ENCODE measurements at places on chromosomes 7 and 10.

GRCh38 chr10:61470740-61471139, 17.6 kb upstream of the TMEM26 start:
- DNase-seq: no peak

- DNase-seq: no peak
Measured at GRCh38 chr7:104327534-104327933, 869 bp upstream of the LHFPL3 start.

DNA sequence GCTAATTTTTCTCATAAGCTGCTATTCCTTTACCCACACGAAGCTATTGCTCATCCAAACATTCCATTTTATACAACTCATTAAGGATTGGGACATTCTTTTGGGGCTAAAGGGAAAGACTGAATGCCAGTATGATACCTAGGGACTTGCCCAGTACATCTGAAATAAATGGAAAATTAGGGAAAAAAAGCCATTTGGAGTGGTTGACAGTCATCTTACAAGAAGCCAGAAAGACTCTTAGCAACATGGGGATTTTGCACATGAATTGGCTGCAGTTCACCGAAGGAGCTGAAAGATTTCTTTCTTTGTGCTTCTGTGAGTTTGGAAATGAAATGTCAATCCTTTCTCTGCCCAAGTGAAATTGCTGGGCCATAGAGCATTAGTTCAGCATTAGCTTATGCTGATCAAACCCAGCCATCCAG, 43.3 kb upstream of the MTURN start:
- no peak for DNase-seq

DNA sequence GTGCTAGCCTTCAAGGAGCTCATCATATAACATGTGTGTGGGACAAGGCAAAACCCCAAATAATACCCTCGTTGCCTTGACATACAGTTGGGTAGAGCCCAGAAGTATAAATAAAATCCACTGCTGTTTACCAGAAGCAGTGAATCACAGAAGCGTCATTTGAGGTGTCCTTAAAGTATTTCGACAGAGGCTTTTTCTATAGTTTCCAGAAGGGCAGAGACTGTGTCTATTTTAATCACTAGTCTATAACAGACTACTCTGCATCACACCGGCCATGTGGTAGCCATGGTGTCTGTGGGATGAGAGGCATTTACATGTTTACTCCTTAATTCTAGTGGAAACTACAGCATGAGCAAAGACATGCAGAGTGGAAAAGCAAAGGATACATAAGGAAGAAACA, 131.3 kb downstream of the CTTNBP2 start:
- DNase-seq: no peak

GRCh38 chr10:109953766-109954165, 30.5 kb upstream of the XPNPEP1 start:
- DNase-seq: no peak

DNA sequence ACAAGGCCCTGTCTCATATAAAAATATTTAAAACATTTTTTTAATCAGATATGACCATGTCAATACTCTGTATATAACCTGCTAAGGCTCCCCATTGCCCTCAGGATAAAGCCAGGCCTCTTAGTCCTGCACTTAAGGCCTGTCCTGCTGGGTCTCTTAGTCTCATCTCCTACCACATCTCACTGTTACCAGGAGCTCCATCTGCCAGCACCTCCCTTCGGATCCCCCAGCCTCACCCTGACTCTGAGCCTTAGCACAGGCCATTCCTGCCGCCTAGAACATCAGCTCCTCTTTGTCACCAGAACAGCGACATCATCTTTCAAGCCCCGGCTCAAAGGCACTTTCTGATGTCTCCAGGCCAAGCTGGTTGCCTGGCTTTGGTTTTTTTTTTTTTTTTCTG, 25.7 kb upstream of the GTF2IRD1 start:
- DNase-seq: no peak

- no peak for DNase-seq
Measured at GRCh38 chr7:95642173-95642572, 45.9 kb upstream of the PDK4 start.

GRCh38 chr10:33248638-33249037, 85.8 kb downstream of the NRP1 start:
- no peak for DNase-seq

- peak; percentile 40 for DNase-seq
Measured at GRCh38 chr7:22885797-22886261, 63.2 kb upstream of the TOMM7 start.
